T-cell (primary cell): ENCODE measurements at places on chromosomes 13 and 19. TPM values are rescaled to one million over a fixed set of nuclear protein-coding genes. Genes with fewer than 3 reads are reported as not detected.

- peaks cover 24% of the 10 kb centered on the region for H3K4me1 ChIP-seq
- no peak for DNase-seq
- H3K27ac ChIP-seq, result peak overlapping the region; percentile 96
Measured at GRCh38 chr19:58555369-58555885, 522 bp upstream of the CHMP2A start.

DNA sequence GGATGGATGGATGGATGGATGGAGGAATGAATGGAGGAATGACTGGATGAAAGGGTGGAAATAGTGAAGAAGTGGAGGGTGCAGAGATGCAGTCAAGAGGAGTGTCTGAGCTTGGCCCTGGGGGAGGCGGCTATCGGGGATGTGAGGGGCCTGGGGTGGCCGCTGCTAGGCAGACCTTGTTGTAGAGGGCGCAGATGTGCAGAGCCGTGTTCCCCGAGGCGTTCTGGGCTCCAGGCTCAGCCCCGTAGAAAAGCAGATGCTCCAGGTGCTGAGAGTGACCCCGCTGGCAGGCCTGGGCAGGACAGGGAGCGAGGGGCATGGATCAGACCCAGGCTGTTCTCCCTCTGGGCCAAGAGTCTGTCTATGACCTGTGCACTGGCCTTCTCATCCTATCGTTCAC, 8.4 kb downstream of the SHANK1 start:
- peaks cover 18% of the 10 kb centered on the region for H3K4me1 ChIP-seq
- H3K4me3 ChIP-seq, result no peak overlapping the region
- no peak for DNase-seq
- H3K27me3 ChIP-seq, result no peaks in the 10 kb centered on the region
- no peak overlapping the region for H3K27ac ChIP-seq

TNNI3 gene
- not detected for total RNA-seq

DNA sequence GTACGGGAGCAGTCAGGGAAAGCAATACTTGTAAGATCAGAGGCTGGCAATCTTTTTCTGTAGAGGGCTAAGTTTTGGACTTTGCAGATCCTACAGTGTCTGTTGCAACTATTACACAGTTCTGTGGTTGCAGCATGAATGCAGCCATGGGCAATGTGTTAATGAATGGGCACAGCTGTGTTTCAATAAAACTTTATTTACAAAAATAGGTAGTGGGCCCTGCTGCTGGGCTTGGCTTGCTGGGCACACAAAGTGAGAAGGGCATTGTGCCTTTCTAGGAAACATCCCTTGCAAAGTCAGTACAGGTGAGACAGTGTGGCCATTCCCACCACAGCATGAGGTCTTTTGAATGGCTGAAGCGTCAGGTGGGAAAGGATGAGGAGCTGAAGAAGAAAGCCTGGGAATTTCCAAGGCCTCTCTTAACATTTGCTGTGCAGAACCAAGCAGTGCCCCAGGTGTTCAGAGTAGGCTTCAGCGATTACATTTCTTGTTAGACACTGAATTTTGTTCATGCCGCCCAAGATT, 9.1 kb downstream of the KL start:
- H3K4me1 ChIP-seq, result no peaks in the 10 kb centered on the region
- H3K27ac ChIP-seq, result no peak overlapping the region
- no peak for DNase-seq
- peaks cover under 1% of the 10 kb centered on the region for H3K27me3 ChIP-seq

DNAAF3 gene
- not detected for total RNA-seq

- H3K27me3 ChIP-seq, result no peaks in the 10 kb centered on the region
- peak overlapping the region; percentile 40 for H3K4me3 ChIP-seq
- peak overlapping the region; percentile 41 for H3K27ac ChIP-seq
- H3K36me3 ChIP-seq, result peaks cover 27% of the 10 kb centered on the region
Measured at GRCh38 chr19:1057176-1057855, 9.7 kb upstream of the ARHGAP45 start.

C19orf85 gene
- not detected for total RNA-seq

PPP2R1A gene
- total RNA-seq, result 199 TPM

DNA sequence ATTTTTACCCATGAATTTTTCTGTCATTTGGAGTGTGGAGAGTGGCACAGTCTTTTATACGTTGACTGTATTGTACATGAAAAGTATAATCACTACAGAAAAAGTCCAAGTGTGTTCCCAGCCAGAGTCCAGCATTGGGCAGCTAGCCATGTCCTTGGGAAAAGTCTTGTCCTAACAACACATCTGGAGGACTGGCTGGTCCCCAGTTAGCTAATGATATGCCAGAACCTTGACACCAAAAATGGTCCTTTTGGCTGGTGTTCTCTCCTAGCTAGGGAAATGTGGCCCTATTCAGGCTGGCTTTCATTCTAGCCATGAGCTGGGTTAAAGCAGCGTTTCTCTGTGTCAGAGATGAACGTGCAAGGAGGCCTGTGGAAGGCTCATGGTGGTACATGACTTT, 98.9 kb downstream of the ESD start:
- H3K4me1 ChIP-seq, result no peaks in the 10 kb centered on the region
- no peaks in the 10 kb centered on the region for H3K27me3 ChIP-seq
- peaks cover 5% of the 10 kb centered on the region for H3K36me3 ChIP-seq

CEACAM21 gene
- 43.3 TPM for total RNA-seq

DNA sequence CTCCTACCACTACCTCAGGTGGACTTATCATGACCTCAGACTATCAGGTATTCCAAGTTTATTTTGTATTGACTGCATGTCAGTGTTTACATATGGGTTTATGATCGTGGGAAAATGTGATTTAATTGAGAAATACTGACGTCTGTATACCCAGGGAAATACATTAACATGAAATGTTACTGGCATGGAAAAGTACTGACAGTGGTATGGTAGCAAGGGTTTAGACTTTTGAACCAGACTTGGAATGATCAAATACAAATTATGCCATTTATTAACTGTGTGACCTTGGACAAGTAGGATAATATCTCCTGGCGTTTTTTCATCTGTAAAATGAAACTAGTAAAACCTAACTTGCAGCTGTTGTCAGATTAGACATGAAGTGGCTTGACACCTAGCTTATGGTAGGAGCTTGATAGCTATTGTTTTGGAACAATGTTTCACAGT, 147.7 kb downstream of the CDK8 start:
- H3K27me3 ChIP-seq, result no peaks in the 10 kb centered on the region
- H3K4me1 ChIP-seq, result no peaks in the 10 kb centered on the region
- H3K27ac ChIP-seq, result no peak overlapping the region
- no peak for DNase-seq
- H3K4me3 ChIP-seq, result no peak overlapping the region

GRCh38 chr19:4868286-4868834, 893 bp upstream of the PLIN3 start:
- no peaks in the 10 kb centered on the region for H3K36me3 ChIP-seq
- peaks cover 11% of the 10 kb centered on the region for H3K27me3 ChIP-seq
- H3K27ac ChIP-seq, result no peak overlapping the region

- H3K4me1 ChIP-seq, result peaks cover 21% of the 10 kb centered on the region
- H3K36me3 ChIP-seq, result no peaks in the 10 kb centered on the region
- no peak overlapping the region for H3K4me3 ChIP-seq
- no peak for DNase-seq
- H3K27me3 ChIP-seq, result no peaks in the 10 kb centered on the region
Measured at GRCh38 chr19:18646535-18647370, 9.9 kb downstream of the KLHL26 start.

DNA sequence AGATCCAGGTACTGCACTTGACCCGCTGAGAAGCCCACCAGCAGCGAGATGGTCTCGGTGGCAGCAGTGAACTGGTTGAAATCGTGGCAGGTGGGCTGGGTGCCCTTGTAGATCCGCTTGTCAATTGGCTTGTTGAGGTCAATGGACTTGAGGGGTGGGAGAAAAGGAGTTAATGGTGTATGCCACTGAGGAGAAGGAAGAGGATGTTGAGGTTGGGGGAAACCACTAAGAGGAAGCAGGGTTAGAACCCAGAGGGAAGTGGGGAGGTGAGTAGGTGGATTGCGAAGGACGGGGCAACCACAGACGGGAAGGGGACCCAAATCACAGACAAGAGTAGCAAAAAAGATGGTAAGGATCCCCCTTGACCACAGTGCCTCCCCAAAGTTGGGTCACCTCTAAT, 1.7 kb downstream of the DMWD start:
- peaks cover 40% of the 10 kb centered on the region for H3K27me3 ChIP-seq
- peaks cover 35% of the 10 kb centered on the region for H3K4me1 ChIP-seq
- DNase-seq, result no peak

DNA sequence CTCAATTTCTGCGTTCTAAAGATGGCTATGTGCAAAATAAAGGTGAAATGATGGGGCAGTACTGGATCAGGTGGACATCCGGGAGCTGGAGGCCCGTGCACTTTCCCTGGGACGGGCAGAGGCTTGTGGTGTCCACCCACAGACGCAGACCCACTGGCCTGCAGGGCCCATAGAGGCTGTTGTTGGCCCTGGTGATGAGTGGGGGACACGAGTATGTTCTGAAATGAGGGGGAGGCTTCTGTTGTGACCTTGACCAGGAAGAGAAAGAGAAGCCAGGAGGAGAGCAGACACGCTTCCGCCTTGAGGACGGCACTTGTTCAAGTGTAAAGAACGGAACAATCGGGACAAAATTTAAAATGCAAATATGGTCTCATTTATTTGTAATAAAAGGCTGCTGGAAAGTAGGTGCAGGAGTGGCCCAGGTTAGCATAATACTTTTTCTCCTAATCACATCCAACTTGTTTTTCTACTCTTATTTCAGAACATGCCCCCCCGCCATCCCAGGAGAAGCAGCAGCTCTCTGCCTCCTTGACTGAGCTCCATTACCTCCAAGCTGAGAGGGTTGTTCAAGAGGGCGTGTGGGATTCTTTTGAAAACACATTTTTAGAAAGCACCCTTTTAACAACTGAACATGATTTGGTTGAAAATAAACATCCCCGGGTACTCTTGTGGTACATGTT, 27.1 kb downstream of the ATP11A start:
- no peak overlapping the region for H3K4me3 ChIP-seq
- H3K27me3 ChIP-seq, result no peaks in the 10 kb centered on the region
- H3K27ac ChIP-seq, result no peak overlapping the region
- no peak for DNase-seq

DNA sequence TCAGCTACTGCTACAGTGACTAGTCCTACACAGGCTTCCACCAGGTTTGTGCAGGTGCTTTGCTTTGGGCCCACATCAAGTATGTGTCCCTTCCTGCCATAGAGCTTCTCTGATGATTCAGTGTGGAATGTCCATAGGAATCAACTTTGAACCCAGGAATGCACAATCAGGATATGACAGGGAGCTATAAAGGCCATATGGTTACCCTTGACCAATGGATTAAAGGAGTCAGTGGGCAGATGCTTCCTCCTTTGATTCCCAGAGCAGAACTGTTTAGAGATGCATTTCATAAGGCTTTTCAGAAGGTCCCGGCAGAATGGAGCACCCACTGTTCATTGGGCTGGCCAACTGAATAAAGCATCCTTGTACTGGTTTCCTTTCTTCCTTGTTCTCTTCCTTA, 145.2 kb upstream of the WASF3 start:
- no peaks in the 10 kb centered on the region for H3K36me3 ChIP-seq
- no peaks in the 10 kb centered on the region for H3K27me3 ChIP-seq
- no peaks in the 10 kb centered on the region for H3K4me1 ChIP-seq
- no peak for DNase-seq
- no peak overlapping the region for H3K4me3 ChIP-seq

GRCh38 chr19:27765397-27765796, 1447.6 kb downstream of the UQCRFS1 start:
- H3K4me3 ChIP-seq, result no peak overlapping the region
- H3K4me1 ChIP-seq, result no peaks in the 10 kb centered on the region
- H3K27me3 ChIP-seq, result no peaks in the 10 kb centered on the region
- H3K27ac ChIP-seq, result no peak overlapping the region

- no peak overlapping the region for H3K4me3 ChIP-seq
- no peak overlapping the region for H3K27ac ChIP-seq
- no peaks in the 10 kb centered on the region for H3K27me3 ChIP-seq
- H3K36me3 ChIP-seq, result no peaks in the 10 kb centered on the region
Measured at GRCh38 chr13:30803749-30804148, 68.4 kb downstream of the ALOX5AP start.

- no peaks in the 10 kb centered on the region for H3K27me3 ChIP-seq
- peak; percentile 58 for DNase-seq
- peaks cover 20% of the 10 kb centered on the region for H3K4me1 ChIP-seq
- no peak overlapping the region for H3K27ac ChIP-seq
Measured at GRCh38 chr19:18388100-18388959, 2.4 kb downstream of the GDF15 start.

DNA sequence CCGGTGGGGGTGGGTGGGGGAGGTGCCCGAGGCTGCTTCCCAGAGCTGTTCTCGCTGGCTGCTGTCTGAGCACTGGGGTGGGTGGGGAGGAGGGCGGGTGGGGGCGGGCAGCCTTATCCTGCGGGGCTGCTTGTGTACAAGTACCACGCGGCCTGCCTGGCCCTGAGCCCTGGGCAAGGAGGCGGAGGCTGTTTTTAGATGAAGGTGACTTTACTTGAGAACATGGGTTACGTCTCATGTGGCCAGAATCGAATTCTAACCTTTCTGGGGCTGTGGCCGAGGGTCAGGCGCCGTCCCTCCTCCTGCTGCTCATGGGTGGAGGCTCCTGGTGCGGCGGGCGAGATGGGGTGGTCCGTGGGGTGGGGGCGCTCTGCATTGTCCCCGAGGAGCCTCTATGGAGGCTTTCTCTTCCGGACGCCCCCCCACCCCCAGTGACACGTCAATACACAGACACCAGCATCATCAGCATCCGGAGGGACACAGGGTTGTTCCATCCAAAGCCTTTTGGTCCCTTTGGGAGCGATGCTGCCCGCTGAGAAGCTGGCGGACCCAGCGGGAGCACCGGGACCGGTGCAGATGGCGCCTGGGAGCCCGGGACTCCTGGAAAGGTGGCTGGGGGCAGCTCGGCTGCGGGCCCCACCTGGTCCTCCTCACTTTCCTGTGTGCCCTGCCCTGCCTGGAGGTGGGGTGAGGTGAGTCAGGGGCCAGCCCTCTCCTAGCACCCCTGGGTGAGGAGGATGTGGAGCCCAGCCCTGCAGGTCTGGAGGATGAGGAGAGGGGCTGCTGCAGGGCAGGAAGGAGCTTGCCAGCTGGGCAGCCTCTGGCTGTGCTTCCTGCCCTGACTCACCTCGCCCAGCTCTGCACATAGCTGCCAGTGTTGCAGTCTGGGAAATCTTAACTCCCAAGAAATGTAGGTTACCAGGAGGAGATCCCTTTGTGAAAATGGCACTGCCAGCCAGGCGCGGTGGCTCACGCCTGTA, 3.4 kb downstream of the BSG start:
- no peak overlapping the region for H3K4me3 ChIP-seq
- H3K36me3 ChIP-seq, result peaks cover 7% of the 10 kb centered on the region
- peaks cover 58% of the 10 kb centered on the region for H3K4me1 ChIP-seq
- no peak overlapping the region for H3K27ac ChIP-seq
- H3K27me3 ChIP-seq, result no peaks in the 10 kb centered on the region
